ENCODE measurements at places on chromosomes 11 and 22.

GRCh38 chr22:40001800-40002577 lies 7.2 kb downstream of the FAM83F start:
- DNase-seq: no peak

- DNase-seq: peak; percentile 63
Observed at GRCh38 chr11:299951-300735, 817 bp upstream of the IFITM5 start.

GRCh38 chr11:15840966-15841365 lies 515.4 kb downstream of the SOX6 start:
- DNase-seq: no peak

DNA sequence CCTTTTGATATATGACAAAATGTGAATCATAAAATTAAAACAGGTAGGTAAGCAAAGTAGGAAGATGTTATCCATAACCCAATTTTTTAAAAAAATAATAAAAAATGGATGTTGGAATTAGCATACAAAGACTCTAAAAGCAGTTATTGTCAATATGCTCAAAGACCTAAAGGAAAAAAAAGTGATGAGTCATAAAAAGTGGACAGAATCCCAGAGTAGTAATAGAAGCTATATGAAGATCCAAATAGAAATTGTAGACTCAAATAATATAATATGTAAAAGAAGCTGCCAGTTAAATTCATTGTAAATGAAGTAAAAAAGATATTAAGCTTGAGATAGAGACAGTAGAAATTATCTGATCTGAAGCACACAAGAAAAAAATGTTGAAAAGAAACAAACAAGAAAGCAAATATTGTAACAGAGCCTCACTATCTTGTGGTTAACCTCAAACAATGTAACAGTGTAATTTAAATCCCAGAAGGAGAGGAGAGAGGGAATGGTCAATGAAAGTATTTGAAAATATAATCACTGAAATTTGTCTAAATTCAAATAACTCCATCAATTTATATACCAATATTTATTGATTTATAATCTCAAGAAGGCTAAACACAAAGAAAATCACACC lies 773.4 kb upstream of the RAG2 start:
- DNase-seq: no peak

DNA sequence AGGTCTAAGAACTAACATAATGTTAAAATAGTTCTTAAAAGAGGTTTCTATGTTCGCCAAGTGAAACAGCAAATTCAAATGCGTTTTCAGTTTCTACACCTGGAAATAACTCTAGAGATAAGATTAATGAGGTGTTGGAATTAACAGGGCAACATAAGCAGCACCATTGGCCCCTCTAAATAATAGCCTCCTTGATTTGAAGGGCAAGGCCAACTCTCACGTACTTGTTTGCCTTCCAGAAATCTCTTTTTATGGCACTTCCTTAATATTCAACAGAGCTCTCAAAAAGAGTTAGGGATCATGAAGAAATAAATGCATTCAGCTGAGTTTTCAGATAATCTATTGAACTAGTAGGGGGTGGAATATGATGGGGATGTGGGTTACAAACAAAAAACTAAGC lies 80.9 kb downstream of the AASDHPPT start:
- DNase-seq: no peak

- DNase-seq: no peak
Observed at GRCh38 chr11:501001-501682, 5.9 kb downstream of the RNH1 start.

All from right hindlimb (tissue), 1 donor.